ENCODE measurements at places on chromosomes 1 and 21.

- DNase-seq = peak; percentile 47
Observed at GRCh38 chr1:186479162-186479561, 18.2 kb upstream of the PDC start.

GRCh38 chr1:223538981-223539380, 126.5 kb downstream of the CAPN8 start:
- DNase-seq = no peak

- DNase-seq = no peak
Observed at GRCh38 chr1:46317323-46317722, 13.8 kb downstream of the UQCRH start.

GRCh38 chr1:54007613-54008012, 10.4 kb downstream of the LDLRAD1 start:
- no peak for DNase-seq

GRCh38 chr1:62280150-62280549, 39.1 kb downstream of the KANK4 start:
- DNase-seq = no peak

DNA sequence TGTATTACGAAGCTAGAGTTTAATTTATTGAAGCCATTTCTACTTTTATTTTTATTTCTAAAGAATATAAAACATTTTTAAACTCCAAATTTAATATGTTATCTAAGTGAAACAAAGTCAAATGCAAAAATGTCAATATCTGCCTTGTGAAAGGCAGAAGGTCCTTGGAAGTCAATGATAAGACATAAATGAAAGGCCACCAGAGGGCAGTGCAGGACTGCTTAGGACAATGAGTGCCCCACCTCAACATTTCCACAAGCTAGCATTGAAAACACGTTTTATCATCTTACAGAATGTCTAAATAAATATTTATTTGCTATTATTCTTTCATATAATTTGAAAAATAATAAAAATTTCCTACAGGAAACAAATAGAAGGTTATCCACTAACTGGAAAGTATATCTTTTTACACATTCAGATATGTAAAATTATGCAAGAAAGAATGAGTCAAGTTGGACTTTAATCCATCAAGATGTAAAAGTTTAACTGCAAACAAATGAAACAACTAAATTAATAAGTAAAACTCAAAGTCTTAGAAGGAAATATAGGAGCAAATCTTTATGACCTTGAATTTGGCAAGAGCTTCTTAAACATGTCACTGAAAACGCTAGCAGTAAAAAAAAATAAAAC, 140.1 kb upstream of the FMN2 start:
- DNase-seq = peak; percentile 41

- no peak for DNase-seq
Observed at GRCh38 chr1:178529364-178530036, 16.6 kb downstream of the TEX35 start.

DNA sequence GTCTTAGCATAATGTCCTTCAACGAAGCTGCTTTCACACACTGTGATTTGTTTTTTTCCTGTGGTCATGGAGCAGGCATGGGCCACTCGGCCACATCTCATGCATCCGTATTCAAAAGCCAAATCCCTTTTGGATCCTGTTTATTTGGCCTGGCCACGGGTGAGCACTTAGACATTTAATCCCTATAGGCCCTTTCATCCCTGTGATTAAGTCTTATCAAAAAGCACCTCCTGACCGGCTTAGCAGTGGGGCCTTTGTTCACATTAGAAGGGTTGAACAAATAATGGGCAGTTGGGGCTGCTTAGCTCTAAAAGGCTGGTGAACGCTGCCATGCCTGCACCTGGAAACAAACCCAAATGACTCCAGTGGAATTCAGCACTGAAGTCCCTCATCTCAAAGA, 2.0 kb downstream of the KCNE2 start:
- DNase-seq = no peak

GRCh38 chr1:11391327-11391726, 87.6 kb upstream of the DISP3 start:
- no peak for DNase-seq

DNA sequence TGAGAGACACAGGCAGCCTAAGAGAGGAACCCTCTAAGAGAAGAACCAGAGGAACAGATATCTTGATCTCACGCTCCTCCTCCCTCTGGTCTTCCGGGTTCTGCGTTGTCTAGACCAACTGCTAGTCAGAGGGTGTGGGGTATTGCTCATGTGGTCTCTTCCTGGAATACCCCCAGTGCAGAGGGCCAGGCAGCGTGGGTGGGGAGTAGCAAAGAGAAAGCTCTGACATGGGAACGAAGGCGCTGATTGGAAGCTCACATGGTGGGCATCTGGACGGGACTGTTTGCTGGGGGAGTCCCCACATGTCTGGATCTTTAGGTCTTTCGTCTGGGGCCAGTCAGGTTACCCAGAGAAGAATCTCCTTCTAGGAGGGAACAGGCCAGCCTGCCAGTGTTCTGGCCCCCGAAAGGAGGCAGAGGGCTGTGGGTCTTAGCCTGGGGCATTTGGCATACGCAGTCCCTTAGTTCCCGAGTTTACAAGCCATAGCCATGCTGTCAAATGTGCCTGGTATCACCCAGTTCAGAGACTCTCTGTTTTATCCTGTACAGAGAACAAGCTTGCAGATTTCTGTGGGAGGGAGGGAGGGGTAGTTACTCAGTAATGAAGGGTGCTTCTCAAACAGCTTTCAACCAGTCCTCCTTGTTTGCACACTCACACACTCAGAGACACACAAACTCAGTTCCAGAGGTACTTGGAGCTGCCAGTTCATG, 18.3 kb upstream of the IL6R start:
- no peak for DNase-seq

DNA sequence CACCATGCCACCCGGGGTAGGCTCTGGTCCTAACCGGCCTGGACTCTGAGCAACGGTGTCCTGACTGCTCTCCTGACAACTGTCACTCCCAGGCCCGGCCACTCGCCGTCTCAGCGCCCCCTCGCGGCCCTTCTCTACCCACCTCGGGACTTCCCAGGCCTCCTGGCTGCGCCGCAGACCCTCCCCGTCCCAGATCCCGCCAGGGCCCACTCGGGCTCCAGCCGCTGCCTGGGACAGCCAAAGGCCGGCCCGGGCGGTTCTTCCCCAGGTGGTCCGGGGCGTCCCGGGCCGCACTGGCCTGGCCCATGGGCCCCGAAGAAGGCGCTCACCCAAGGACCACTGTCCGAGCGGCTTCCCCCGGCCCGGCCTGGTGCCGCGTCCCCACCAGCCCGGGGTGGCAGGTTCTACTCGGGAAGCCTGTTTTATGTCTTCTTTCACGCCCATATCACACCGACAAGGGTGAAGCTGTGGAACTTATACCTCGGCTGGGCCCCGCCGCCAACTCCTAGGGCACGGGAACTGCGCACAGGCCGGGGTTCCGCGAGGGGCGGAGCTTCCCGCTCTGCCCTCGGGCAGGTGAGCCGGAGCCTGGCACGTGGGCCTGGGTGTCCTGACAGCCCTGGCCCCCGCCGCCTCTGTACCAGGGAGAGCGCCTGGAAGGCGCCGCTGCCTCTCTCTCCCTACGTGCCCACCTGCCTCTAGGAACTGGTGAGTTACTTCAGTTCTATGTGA, 138.3 kb downstream of the TTLL7 start:
- no peak for DNase-seq

- no peak for DNase-seq
Observed at GRCh38 chr1:68570871-68571270, 74.0 kb upstream of the DEPDC1 start.

GRCh38 chr1:48216313-48216712, 6.2 kb upstream of the SLC5A9 start:
- no peak for DNase-seq

DNA sequence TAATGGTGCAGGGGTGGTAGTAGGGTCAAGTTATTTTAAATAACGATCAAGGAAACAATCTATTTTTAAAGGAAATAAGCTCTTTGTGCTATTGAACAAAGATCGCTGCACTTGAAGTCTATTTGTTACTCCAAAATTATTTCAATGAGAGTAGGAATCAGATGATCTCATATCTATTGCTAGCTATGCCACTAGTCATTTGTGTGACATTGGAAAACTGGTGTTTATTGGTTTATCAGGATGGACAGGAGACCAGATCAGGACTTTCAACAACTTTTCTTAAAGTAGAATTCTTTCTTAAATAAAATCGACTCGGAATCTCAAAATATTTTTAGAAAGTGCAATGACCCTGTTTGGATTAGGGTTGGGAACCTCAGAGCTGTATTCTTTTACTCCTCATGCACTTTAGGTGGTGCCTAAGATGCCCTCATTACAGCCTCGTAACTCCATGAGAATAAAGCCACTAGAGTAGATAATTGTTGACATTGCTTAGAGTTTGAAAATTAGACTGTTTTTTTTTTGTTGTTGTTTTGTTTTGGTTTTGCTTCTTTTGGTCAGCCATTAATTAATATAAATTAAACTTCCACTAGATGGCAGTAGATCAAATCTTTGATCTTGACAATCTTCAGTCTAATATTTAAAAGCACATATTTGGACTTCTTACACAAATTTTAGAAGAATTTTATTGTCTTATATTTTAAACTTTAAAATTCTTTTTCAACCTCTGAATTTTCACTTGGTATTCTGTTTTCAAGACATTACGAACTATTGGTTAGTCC, 352.4 kb downstream of the USP25 start:
- DNase-seq = peak; percentile 48

- no peak for DNase-seq
Observed at GRCh38 chr1:34682452-34683223, 72.2 kb upstream of the GJB5 start.

DNA sequence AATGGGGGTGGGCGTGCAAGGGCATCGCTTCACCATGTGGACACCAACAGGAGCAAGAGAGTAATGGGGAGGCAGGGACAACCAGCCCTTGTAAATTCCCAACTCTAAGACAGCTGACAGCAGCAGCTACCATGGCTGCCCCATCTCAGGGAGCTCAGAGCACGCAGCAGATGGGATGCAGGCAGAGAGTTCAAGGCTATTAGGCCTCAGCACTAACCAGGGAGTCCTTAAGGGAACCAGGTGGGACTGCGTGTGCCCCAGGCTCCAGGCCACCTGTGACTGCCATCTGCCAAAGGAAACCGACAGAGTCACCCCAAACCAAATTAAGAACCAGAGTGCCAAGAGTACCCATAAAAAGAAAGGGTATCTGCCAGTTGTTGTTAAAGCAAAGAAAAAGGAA, 33.7 kb upstream of the PRDM2 start:
- DNase-seq = no peak

GRCh38 chr1:241677201-241677600, 25.1 kb downstream of the WDR64 start:
- DNase-seq = no peak

DNA sequence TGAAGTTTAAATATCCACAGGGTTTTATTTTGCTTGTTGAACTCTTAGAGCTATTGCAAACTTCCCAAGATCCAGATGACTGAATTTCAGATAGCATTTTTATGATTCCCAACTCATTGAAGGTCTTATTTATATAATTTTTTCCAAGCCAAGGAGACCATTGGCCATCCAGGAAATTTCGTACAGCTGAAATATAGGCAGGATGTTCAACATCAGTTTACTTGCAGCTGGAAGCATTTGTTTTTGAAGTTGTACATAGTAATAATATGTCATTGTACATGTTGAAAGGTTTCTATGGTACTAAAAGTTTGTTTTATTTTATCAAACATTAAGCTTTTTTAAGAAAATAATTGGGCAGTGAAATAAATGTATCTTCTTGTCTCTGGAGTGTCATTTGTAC, 32.8 kb upstream of the DDR2 start:
- DNase-seq = no peak

- no peak for DNase-seq
Observed at GRCh38 chr1:8075511-8076051, 49.5 kb upstream of the ERRFI1 start.

DNA sequence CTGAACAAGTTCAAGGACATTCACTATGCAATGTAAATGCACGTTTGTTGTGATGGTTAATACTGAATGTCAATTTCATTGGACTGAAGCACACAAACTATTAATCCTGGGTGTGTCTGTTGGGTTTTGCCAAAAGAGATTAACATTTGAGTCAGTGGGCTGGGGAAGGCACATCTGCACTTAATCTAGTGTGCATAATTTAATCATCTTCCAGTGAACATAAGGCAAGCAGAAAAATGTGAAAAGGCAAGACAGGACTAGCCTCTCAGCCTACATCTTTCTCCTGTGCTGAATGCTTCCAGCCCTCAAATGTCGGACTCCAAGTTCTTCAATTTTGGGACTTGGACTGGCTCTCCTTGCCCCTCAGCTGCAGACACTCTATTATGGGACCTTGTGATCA, 40.1 kb downstream of the PRPF38A start:
- no peak for DNase-seq

- DNase-seq = no peak
Observed at GRCh38 chr1:39623053-39623452, 16.4 kb downstream of the HEYL start.

- DNase-seq = no peak
Observed at GRCh38 chr1:155134322-155134721, 1.3 kb upstream of the SLC50A1 start.

DNA sequence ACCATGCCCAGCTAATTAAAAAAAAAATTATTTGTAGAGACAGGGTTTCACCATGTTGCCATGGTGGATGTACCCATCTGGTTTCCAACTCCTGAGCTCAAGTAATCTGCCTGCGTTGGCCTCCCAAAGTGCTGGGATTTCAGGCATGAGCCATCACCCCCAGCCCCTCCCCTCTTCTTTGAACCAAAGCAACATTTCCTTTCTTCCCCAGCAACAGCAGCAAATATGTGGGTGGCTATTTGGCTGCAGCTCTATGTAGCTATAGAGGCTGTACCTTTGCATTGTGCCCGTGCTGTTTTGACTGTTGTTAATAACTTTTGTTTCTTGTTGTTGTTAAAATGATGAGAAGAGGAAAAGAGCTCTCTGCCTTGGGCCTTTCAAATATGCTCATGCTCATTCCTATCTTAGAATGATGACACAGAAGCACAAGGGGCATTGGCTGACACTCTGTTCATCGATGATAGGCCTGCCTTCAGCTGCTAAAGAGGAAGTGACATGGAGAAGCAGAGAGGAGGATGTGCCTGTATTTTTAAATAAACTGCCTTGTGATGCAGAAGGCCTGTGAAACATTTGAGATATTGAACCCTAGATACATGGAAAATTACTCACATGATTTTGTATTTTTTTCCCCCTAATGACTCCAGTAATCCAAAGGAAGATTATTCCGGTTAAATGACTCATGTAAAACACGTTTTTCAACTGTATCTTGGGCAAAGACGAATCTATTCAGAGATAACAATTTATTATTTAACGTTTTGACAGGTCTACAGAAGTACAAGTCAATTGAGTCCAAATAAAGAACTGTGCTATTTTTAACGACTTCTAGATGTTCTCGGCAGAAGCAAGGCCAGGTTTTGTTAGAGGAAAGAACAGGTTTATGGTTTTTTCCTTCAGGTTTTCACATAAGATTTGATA, 20.5 kb upstream of the XPR1 start:
- no peak for DNase-seq

DNA sequence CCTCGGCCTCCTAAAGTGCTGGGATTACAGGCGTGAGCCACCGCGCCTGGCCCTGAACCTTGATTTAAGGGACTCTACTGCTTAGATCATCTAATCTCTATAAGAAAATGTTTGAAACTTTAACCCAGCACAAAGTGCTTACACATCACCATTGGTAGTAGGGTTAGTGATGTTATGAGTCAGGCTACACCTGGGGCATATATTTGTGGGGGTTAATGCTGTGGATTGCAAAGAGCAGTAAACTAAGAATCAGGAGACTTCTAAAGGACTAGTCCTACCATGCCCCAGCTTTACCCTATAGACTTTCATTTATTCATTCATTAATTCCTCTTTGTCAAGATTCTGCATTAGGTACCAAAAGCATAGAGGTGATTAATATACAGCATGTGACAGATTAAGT, 880.5 kb downstream of the TTLL7 start:
- no peak for DNase-seq
